ENCODE measurements at places on chromosomes 12 and 14.

DNA sequence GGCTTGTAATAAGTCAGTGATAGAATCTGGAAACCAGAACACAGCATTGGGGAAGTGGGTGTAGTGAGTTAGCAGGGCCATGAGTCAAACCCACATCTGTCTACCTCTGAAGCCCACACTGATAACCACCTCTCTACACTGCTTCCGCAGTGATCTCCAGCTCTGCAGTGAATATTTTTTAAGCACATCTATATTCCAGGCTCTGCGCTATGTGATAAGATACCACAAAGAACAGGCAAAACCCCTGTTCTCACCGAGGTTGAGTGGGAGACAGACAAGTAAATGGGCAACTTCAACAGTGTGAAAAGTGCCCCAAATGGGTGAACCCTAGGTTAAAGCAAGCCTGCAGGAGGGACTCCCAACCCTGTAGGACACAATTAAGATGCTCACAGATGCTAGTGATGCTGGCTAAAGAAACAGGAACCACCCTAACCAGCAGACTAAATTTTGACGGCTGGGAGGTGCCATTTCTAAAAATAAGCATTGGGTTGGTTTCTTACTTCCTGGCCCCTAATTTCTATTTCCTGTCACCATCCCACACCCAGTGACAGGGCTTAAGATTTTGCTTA is 375.0 kb downstream of the DPF3 start:
- no peak for DNase-seq
- H3K27me3 ChIP-seq, result no peaks in the 10 kb centered on the region
- no peaks in the 10 kb centered on the region for H3K36me3 ChIP-seq
- peaks cover 3% of the 10 kb centered on the region for H3K4me1 ChIP-seq

DNA sequence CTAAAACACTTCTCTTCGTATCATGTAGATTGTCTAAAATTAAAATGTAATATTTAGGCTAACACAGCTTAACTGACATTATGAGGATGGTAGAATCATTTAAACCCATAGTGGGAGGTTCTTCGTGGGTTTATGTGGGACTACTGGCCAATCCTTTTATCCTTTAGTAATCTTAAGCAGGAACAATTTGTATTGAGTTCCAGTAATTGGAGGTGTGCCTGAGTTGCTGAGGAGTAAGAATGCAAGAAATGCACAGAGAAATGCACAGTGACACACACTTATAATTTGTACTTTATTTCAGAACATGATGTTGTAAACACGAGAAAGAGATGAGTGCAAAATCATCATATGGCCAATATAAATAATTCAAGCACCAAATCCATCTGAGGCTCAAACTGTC is 22.3 kb downstream of the OTOGL start:
- no peaks in the 10 kb centered on the region for H3K36me3 ChIP-seq
- no peak overlapping the region for H3K4me3 ChIP-seq
- peaks cover 17% of the 10 kb centered on the region for H3K4me1 ChIP-seq
- H3K27me3 ChIP-seq, result no peaks in the 10 kb centered on the region
- DNase-seq, result no peak

GRCh38 chr12:6201213-6201608 is 1.0 kb downstream of the CD9 start:
- no peaks in the 10 kb centered on the region for H3K36me3 ChIP-seq
- H3K27ac ChIP-seq, result peak overlapping the region; percentile 93
- peak overlapping the region; percentile 86 for H3K4me3 ChIP-seq
- H3K27me3 ChIP-seq, result no peaks in the 10 kb centered on the region

GRCh38 chr14:104676130-104676693 is 13.2 kb upstream of the INF2 start:
- DNase-seq, result peak; percentile 61
- no peaks in the 10 kb centered on the region for H3K36me3 ChIP-seq
- no peak overlapping the region for H3K4me3 ChIP-seq
- H3K4me1 ChIP-seq, result peaks cover 37% of the 10 kb centered on the region
- H3K27ac ChIP-seq, result peak overlapping the region; percentile 89

- no peak for DNase-seq
- no peak overlapping the region for H3K4me3 ChIP-seq
- H3K27ac ChIP-seq, result no peak overlapping the region
- no peaks in the 10 kb centered on the region for H3K36me3 ChIP-seq
Measured at GRCh38 chr12:74722709-74723108, 185.1 kb downstream of the ATXN7L3B start.

DNA sequence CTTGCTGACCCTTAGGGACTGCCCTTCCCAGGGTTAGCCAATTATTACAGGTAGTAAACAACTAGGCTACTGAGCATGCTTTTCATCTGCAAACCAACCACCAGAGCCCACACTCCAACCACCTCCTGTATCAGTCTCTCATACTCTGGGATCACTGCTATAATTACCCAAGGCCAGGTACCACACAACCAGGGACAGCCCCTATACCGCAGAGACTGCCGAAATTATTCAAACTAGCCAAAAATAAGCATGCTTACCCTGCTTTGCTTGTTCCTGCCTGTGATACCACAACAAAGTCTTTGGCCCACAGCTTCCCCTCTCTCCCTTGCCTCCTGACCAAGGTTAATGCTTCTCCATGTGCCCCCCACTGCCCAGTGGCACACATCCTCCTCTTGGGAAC is 197.6 kb upstream of the SRRM4 start:
- no peaks in the 10 kb centered on the region for H3K36me3 ChIP-seq
- no peak overlapping the region for H3K4me3 ChIP-seq
- no peak overlapping the region for H3K27ac ChIP-seq
- H3K27me3 ChIP-seq, result no peaks in the 10 kb centered on the region
- no peak for DNase-seq

- H3K27ac ChIP-seq, result peak overlapping the region; percentile 49
- H3K36me3 ChIP-seq, result no peaks in the 10 kb centered on the region
- no peak for DNase-seq
- no peaks in the 10 kb centered on the region for H3K27me3 ChIP-seq
Measured at GRCh38 chr12:15669256-15669948, 119.8 kb downstream of the EPS8 start.

DNA sequence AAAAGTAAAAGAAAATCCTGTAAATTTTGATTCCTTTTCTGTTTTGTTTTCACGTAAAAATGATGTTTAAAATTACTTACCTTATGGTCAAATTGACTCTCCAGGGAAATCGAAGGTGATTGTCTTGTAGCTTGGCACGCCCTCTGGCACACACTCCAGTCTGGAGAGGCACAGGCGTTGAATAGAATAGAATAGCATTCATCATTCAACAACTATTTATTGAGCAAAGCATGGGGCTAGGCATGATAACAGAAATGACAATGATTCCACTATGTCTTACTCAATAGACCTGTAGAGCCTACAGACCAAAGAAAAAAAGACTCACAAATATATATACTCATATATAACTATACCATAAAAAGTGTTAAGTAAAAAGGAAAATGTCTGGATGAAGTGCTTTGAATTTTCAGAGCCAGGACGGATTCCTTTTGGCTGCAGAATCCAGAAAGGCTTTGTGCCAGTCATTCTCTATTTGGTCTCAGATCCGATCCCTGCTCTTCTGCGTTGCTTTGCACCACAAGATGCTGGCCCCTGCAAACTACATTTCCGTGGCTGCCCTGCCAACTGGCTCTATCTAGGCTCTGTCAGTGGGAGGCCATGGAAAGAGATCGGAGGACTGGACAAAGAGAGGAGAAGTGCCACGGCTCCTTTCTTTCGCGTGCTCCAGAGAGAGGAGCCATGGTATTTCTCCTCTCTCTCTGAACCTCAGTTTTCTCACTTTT is 231.8 kb downstream of the CRADD start:
- peak overlapping the region; percentile 34 for H3K27ac ChIP-seq
- no peak for DNase-seq
- no peaks in the 10 kb centered on the region for H3K27me3 ChIP-seq
- no peak overlapping the region for H3K4me3 ChIP-seq

DNA sequence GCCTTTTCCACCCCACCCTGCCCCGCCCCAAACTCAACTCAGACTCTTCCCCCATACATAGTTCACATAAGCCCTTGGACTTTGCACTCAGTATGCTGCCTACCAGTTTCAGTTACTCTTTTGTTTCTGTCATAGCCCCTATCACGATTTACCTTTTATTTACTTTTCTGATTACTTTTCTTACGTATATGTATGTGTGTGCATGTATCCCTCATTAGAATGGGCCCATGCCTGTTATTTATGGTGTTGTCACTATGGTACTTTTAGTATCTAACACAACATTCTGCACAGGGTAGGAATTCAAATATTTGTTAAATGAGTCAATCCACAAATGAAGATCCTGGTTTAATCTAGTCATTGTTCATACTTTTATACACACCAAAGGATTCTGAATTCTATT is 16.5 kb upstream of the LUM start:
- H3K4me3 ChIP-seq, result no peak overlapping the region
- no peaks in the 10 kb centered on the region for H3K27me3 ChIP-seq
- H3K4me1 ChIP-seq, result no peaks in the 10 kb centered on the region
- no peaks in the 10 kb centered on the region for H3K36me3 ChIP-seq
- H3K27ac ChIP-seq, result no peak overlapping the region

DNA sequence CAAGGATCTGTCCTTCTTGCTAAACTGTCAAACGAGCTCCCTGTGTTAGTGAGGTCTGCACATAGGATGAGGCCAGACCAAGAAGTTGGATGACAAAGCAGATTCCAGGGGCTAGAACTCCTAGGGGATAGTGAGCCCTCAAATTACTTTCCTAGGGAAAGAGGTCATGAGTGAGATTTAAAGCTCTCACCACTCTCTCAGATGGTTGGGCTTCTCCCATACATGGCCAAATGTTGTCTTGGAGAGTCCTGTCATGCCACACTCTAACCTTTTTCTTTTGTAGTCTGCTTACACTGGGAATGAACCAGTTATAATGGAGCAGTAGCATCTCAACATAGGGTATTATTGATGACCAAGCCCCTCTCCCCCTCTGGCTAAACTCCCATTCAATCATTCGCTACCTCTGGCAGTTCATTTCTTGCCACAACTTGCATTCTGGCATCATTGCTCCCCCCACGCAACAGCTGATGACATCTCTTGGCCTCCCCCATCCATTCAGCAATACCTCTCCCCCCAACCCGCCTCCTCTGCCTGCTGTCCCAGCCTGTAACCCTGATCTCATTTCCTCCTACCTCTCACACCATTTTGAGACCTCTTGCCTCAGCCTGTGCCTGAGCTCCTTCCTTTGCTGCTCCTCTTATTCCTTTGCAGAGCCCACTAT is 64.7 kb upstream of the CISTR start:
- H3K4me3 ChIP-seq, result no peak overlapping the region
- H3K27ac ChIP-seq, result no peak overlapping the region
- H3K36me3 ChIP-seq, result no peaks in the 10 kb centered on the region
- no peaks in the 10 kb centered on the region for H3K4me1 ChIP-seq

DNA sequence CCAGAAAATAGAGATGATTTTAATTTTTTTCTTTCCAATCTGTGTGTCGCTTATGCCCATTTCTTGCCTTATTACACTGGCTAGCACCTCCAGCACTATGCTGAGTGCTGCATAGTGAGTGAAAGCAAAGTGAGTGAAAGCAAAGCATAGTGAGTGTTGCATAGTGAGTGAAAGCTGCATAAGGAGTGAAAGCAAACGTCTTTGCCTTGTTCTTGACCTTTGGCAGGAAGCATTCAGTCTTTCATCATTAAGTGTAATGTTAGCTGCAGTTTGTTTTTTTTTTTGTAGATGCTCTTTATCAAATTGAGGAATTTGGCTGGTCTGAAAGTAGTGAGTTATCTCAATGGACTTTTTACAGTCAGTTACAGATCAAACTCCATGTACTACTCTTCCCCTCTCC is 6.9 kb upstream of the CORO1C start:
- H3K4me3 ChIP-seq, result no peak overlapping the region
- no peak for DNase-seq
- no peaks in the 10 kb centered on the region for H3K36me3 ChIP-seq
- no peak overlapping the region for H3K27ac ChIP-seq
- no peaks in the 10 kb centered on the region for H3K27me3 ChIP-seq

DNA sequence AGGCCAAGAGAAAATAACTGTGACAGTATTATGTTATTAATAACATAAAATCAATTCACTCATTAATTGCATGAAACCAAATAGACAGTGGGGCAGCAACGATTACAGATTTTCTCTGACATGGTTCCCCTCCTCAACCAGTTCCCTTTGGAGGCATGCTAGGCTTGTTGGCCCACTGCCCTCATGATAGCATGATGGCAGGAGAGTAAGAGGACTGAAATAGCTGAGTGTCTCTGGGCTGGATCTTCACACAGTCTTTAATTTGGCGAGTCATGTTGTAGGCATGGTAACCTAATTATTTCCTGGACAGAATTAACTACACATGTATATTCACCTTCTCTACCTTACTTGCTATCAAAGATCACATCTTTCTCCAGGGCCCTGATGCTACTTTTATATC is 266.2 kb upstream of the PELI2 start:
- H3K4me3 ChIP-seq, result no peak overlapping the region
- DNase-seq, result no peak
- H3K27me3 ChIP-seq, result no peaks in the 10 kb centered on the region
- peaks cover 9% of the 10 kb centered on the region for H3K4me1 ChIP-seq
- H3K27ac ChIP-seq, result no peak overlapping the region
- no peaks in the 10 kb centered on the region for H3K36me3 ChIP-seq

DNA sequence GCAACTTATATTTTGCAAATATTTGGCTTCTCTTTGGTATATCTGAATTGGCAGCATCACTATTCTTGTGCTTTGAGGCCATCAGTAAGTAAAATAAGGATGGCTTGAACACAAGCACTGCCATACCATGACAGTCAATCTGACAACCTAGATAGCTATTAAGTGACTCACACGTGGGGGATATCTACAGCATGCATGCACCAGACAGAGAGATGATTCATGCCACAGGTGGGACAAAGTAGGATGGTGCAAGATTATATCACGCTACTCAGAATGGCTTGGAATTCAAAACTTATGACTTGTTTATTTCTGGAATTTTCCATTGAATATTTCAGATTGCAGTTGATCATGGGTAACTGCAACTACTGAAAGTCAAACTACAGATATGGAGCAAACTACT is 675.6 kb upstream of the MDGA2 start:
- no peaks in the 10 kb centered on the region for H3K36me3 ChIP-seq
- H3K27me3 ChIP-seq, result no peaks in the 10 kb centered on the region
- H3K4me1 ChIP-seq, result no peaks in the 10 kb centered on the region
- no peak overlapping the region for H3K4me3 ChIP-seq
- H3K27ac ChIP-seq, result no peak overlapping the region

DNA sequence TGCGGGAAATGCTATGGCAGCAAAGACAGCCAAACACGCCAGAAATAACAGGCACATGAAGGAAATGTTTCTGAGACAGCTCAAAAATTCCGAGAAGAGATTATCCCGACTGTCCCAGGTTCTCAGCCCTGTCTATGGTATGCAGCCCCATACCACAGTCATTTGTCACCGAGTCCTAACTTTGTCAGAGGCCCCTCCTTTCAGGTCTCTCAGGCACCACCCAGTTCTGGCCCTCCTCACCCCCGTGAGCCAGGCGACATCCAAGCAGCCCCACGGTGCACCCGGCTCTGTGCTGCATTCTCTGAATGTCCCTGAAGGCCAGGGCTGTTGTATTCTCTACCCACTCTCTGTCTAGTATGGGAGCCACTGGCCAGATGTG is 24.0 kb downstream of the SSH1 start:
- H3K27me3 ChIP-seq, result no peaks in the 10 kb centered on the region
- peaks cover 15% of the 10 kb centered on the region for H3K36me3 ChIP-seq
- DNase-seq, result no peak
- H3K27ac ChIP-seq, result peak overlapping the region; percentile 92
- peak overlapping the region; percentile 40 for H3K4me3 ChIP-seq

- H3K36me3 ChIP-seq, result no peaks in the 10 kb centered on the region
- no peaks in the 10 kb centered on the region for H3K27me3 ChIP-seq
- H3K4me3 ChIP-seq, result no peak overlapping the region
- no peak for DNase-seq
- H3K4me1 ChIP-seq, result peaks cover 11% of the 10 kb centered on the region
Measured at GRCh38 chr12:123358035-123358434, 6.6 kb downstream of the SBNO1 start.

- DNase-seq, result no peak
- peaks cover 3% of the 10 kb centered on the region for H3K4me1 ChIP-seq
- no peak overlapping the region for H3K4me3 ChIP-seq
- H3K27ac ChIP-seq, result no peak overlapping the region
- no peaks in the 10 kb centered on the region for H3K36me3 ChIP-seq
Measured at GRCh38 chr14:92967346-92967926, 44.5 kb downstream of the CHGA start.

Data from ascending aorta (tissue), 2 donors.